NCI-H1105 (cell line): ENCODE measurements at places on chromosomes 3 and 15.
A peak's percentile ranks its signal among the peaks of the same experiment; 100 is the strongest.

DNA sequence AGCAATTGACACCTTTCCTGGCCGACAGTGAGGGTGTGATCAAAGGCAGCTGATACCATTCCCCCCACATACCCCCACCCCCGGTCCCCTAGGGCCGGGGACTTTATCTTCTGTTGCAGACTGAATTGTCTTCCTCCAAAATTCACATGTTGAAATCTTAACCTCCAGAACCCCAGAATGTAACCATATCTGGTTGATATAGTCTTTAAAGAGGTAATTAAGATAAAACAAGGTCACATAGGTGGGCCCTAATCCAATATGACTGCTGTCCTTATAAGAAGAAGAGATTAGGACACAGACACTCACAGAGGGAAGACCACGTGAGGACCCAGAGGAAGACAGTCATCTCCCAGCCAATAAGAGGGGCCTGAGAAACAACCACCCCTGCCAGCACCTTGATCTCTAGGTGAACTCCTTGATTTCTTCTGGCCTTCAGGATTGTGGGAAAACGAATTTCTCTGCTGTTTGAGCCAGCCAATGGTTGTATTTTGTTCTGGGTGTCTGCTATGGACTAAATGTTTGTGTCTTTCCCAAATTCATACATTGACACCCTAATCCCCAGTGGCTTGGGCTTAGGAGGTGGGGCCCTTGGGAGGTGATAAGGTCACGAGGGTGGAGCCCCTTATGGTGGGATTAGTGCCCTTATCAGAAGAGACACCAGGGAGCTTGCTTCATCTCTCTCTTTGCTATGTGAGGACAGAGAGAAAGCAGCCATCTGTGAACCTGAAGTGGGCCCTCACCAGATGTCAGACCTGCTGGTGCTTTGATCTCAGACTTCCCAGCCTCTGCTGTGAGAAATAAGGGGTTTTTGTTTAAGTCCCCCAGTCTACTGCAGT lies 144.0 kb downstream of the CHSY1 start:
- DNase-seq = no peak

- no peak for DNase-seq
Observed at GRCh38 chr3:4845882-4846281, 133.4 kb upstream of the BHLHE40 start.

DNA sequence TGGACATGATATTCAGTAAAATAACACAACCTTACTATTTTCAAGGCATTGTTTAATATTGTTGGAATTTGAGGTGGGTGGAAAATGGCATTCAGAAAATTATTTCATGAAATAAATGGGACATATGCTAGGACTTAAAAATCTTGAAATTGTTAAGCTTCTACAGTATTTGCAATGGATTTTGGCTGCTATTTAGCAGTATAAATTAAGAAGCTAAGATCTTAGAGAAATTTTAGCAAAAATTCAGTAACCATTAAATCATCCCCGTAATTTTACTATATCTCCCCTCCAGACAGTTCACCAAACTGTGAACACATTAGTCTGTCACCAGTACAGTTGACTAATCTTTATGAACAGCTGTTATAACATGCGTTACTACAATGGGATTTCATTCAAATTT lies 8.2 kb downstream of the DIPK2A start:
- DNase-seq = no peak

DNA sequence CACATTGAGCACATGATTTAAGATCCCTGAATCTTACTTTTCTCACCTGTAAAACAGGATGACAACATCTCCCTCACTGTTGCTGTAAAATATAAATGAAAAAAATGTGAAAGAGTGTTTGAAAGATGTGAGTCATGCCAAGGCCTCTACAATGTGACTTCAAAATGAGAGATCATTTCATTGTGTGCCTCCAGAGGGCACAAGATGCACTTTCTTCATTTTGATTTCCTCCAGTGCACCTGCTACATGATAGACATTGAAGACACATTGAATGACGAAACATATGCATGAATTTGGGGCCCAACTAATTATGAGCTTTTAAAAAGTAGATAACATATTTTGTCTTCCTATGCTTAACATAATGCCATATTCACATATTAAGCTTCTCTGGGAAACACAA lies 170.3 kb downstream of the MOBP start:
- no peak for DNase-seq

GRCh38 chr3:102304550-102304949 lies 130.3 kb upstream of the ZPLD1 start:
- no peak for DNase-seq

- peak; percentile 70 for DNase-seq
Observed at GRCh38 chr15:40092256-40092978, 16.3 kb downstream of the BMF start.

DNA sequence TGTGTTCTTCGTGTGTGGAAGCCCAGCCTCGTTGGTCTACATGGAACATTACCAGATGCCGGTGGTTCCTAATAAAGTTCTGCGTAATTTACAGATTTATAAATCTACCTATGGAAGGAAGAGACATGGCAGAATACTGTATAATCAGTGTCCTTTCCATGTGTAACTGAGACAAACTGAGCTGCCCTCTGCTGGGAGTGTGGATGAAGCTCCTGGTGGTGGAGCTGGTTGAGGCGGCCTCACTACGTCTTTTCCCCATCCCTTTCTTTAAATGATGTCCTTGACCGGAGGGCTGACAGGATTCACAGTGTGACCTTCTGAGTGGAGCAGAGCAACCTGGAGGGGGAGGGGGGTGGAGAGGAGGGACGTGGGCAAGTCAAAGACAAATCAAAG lies 267.0 kb upstream of the CHRM5 start:
- DNase-seq = no peak

DNA sequence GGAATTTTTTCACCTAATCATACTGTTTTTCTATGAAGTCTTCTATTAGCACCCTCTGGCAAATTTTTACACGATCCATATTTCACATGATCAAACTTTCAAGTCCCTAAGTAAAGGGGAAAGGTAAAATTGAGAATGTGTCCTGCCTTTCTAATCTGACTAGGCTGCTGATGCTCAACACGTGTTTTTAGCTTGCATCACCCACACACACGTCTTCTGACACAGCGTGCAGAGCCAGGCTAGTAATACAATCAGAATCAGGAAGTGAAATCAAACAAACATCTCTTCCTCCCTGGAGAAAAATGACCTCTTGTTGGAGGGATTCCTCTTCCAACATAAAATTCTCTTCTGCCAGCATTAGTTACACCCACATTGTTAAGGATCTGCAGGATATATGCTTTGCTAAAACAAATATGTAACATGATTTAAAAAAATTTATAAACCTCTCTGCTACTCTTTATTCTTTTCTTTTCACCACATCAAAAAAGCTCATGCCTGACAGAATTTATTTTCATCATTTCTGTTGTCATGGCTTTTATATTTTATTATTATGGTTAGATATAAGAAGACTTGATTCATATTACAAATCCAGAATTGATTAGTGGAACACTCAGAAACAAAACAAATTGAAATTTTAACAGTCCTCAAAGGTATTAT lies 122.4 kb downstream of the RAP2B start:
- no peak for DNase-seq

- no peak for DNase-seq
Observed at GRCh38 chr3:151426341-151426657, 34.6 kb downstream of the IGSF10 start.

- DNase-seq = no peak
Observed at GRCh38 chr3:133880287-133880686, 15.4 kb downstream of the RAB6B start.

DNA sequence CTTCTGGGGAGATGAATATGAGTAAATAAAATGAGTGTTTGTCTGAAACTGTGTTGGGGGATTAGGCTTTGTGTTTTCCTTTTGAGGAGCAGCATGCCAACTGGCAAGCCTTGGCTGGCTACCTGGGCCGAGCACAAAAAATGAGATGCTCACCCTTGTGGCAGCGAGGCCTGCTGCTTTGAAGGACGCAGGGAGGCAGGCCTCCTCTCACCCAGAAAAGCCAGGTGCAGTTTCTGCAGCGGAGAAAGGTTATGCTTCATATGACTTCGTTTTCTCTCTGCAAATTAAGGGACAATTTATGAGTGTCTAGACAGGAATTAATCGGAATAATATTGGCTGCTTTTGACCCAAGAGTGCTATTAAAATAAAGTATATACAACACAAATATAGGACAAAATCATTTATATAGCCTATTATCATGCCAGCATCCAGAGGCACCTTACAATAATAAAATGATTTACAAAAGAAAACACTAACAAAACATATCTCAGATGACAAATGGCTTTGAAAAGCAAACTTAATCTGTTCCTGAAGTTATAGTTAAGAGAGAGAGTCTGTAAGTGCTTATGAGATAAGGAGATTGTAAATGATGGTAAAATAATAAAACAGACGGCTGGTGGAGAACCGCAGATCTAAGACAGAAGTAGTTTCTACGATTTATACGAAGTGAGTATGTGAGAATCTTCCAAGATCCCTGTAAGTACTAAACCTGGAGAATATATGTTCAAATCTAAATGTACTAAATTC lies 682.8 kb upstream of the NR2F2 start:
- DNase-seq = no peak
